ENCODE measurements at places on chromosomes 4 and X.

DNA sequence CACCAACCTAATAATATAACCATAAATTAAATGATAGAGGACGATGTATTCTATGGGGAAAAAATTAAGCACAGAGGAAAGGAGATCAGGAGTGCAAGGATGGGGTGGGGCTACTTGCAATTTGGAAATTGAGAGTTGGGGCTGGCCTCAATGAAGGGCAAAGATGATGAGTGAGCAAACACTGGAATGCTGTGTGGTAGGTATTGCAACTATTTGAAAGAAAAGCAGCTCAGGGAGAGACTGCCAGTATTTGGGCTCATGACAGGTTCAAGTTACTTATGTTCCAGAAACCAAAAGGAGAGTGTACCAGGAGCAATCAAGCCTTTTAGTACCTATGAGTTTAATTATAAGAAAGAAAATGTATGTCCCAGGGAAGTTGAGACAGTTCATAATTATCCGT lies 47.4 kb downstream of the ASIC5 start:
- DNase-seq: no peak

DNA sequence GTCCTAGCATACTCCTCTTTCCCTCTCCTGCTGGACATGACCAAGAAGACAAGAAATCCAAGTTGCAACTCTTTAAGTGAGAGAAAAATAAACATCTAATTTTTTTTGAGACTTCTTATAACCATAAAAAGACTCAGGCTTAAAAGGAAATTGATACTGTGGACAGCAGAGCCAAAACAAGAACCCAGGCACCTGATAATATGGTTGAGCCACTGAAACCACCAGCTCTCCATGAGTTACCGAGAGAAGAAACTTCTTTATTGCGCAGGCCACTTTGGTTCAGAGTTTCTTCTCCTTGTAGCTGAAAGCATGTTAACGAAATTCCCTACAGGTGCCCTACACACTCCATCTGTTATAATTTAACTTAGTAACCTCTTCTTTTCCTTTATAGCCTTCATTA lies 11.3 kb upstream of the SPCS3 start:
- DNase-seq: no peak

GRCh38 chrX:54640103-54640690 lies 110.2 kb downstream of the GNL3L start:
- no peak for DNase-seq

DNA sequence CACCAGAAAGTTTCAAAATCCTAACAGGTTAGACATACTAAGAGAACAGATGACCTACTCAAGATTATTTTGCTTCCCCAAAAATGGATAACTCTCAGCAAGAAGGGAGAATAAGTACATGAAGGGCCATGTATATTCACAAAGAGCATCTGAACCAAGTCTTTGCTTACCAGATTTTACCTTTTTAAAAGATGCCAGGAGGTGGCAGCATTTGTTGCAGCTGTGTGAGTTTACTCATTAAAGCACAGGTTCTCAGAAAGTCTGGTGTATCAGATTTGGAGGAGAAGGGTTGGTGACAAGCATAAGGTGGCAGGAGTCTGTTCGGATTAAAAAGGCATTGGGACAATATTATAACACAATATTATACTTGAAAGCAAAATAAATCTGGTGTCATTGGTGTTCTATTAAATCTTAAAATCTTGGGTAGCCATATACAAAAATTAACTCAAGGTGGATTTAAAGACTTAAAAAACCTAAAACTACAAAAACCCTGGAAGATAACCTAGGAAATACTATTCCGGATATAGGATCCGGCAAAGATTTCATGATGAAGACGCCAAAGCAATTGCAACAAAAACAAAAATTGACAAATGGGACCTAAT lies 51.3 kb upstream of the NFKB1 start:
- no peak for DNase-seq

- no peak for DNase-seq
Measured at GRCh38 chrX:24851780-24852179, 158.1 kb downstream of the POLA1 start.

GRCh38 chrX:78455901-78456300 lies 128.5 kb upstream of the CYSLTR1 start:
- DNase-seq: no peak

- no peak for DNase-seq
Measured at GRCh38 chr4:65265526-65265925, 404.8 kb downstream of the EPHA5 start.

DNA sequence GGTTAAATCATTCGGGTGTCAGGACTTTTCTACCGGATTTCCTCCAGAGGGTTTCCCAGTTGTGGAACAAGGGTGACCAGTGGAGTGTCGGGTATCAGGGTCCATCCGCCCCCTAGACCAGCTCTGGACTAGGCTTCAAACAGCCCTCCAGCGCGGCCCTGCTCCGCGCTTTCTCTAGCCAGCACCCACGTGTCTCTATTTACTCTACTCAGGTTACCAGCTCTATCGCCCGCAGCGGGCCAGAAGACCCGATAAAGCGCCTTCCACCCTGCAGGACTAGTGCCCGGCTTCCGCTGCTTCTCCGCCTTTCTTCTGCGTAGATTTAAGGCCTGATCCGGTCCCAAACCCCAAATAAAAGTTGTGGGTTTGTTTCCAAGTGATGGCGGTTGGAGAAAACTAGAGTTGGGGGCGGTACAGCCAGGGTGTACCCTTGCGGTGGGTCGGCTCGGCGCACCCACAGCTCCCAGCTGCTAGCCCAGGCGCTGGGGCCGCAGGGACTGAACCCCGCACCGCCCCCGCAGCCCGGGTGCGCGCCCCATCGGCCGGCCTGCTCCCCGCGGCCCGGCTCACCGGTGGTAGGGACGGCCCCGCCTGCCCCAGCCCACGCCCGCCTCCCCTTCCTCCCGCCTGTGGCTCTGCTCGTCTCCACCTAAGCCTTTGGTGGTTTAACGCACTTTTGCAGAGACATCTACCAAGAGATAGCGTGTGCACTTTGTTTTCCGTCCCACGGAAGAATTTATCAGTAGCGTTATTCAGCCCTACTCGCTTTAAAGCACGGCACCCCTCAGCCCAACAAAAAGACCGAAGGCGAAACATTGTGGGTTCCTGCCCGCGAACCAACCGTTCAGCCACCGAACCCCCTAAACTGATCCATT lies 2.1 kb downstream of the LEF1 start:
- DNase-seq: peak; percentile 66

DNA sequence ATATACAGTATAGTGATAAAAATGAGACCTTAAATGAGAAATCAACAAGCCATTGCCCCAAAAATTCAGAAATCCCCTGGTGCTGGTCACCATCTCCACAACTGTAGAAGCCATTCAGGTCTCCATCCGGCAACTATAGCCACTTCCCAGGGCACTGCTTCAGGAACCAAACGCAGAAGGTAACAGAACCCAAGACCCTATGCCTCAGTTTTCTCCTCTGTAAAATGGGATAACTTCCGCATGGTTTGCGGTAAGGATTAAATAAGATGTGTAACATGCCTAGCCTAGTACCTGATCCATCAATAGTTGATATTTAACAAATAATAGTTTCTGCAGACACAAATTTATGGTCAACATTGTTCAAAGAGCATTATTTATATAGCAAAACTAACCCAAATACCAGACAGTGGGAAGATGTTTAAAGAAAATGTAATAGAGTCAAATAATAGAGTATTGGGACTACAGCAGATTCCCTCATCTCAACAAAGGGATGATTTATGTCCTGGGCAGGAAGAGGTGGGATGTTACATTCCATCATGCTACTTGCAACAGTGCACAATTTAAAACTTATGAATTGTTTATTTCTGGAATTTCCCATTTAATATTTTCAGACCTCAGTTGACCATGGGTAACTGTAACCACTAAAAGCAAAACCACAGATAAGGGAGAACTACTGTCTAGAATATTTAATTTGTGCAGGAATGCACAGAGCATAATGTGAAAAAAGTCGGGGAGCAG lies 30.0 kb downstream of the IRF2 start:
- DNase-seq: no peak

DNA sequence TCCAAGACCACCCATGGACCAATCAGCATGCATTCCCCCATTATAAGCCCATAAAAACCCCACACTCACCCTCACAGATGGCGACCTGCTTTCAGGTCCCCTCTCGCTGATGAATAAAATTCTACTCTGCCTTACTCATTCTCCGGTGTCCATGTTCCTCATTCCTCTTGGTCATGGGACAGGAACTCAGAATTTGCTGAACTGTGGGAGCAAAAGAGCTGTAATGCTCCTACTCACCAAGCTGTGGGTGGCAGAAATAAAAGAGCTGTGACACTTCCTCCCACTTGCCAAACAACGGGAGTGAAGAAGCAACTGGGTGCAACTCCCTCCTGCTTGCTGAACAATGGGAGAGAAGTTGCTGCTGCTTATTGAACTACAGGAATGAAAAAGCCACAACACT lies 168.5 kb upstream of the PCDH18 start:
- DNase-seq: no peak

DNA sequence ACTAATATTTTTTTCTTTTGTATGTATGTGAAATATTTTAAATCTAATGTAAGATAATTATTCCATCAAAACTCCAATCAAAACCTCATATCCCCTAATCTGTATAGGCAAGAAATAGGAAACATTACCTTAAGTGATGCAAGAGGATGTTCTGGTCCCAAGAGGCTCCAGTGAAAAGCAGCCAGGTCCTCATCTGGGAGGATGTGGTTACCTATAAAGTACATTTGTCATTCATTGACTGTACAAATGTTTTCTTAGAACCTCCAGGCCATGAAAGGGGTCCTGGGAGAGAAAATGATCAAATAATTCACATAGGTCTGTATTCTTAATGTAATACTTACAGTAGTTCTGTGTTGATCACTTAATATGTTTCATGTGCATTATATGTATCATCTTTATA lies 25.5 kb downstream of the FAM120C start:
- no peak for DNase-seq

DNA sequence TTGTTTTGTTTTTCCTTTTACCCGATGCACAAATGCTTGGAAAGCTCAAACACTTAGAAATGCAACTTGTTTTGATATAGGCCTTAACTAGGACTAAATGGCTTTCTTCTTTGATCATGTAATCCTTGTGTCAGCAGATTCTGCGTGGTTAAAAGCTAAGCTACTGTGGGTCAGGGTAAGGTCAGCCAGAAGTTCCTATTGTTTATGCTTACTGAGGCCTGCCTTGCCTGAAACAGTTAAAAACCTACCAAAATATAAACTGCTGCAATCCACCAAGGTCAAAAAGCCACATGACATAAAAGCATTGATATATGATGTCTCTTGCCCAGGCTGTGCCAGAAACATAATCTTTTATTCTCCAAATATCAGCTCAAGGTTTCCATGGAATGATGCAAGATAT lies 223.4 kb downstream of the FAM47B start:
- DNase-seq: no peak

GRCh38 chr4:70365479-70365878 lies 4.9 kb downstream of the SMR3A start:
- DNase-seq: no peak

DNA sequence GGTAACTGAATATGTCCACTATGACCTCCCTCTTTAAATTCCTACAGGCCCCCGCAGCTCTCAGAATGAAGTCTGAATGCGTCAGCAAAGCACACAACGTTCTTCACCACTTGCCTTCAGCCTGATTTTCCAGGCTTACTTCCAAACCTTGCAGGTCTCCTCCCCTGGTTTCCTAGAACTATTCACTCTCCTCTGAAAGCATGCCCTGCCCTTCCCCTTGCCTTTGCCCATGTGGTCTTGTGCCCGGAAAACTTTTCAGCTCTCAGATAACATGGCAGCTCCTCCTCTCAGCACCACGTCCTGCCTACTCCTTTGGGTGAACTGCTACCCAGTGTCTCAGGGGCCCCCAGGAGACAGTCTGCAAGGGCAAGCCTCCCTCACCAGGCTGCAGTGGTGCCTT lies 268.5 kb upstream of the LDB2 start:
- no peak for DNase-seq

- no peak for DNase-seq
Measured at GRCh38 chrX:150623583-150623982, 55.2 kb downstream of the MTM1 start.

GRCh38 chr4:58063404-58064160 lies 953.4 kb upstream of the IGFBP7 start:
- no peak for DNase-seq

All from stimulated activated CD8-positive, alpha-beta memory T cell treated with anti-CD3 and anti-CD28 coated beads, Interleukin-2, amount 100 ng/mL, for 48 hours (primary cell).